Diencephalon (tissue), 1 donor: ENCODE measurements at places on chromosomes 16 and 17. TPM values are rescaled to one million over a fixed set of nuclear protein-coding genes. Genes with fewer than 3 reads are reported as not detected.

The QPRT gene
- 4.8 TPM for total RNA-seq

The NUPR1 gene
- 0.46 TPM for total RNA-seq

The HEATR9 gene
- not detected for total RNA-seq

The LPO gene
- total RNA-seq: 0.23 TPM

The TP53TG3 gene
- not detected for total RNA-seq

The CHST5 gene
- total RNA-seq: 0.92 TPM

The PDIA2 gene
- total RNA-seq: 12.5 TPM

The TP53TG3F gene
- total RNA-seq: not detected
